ENCODE measurements at places on chromosomes 1 and 21.

DNA sequence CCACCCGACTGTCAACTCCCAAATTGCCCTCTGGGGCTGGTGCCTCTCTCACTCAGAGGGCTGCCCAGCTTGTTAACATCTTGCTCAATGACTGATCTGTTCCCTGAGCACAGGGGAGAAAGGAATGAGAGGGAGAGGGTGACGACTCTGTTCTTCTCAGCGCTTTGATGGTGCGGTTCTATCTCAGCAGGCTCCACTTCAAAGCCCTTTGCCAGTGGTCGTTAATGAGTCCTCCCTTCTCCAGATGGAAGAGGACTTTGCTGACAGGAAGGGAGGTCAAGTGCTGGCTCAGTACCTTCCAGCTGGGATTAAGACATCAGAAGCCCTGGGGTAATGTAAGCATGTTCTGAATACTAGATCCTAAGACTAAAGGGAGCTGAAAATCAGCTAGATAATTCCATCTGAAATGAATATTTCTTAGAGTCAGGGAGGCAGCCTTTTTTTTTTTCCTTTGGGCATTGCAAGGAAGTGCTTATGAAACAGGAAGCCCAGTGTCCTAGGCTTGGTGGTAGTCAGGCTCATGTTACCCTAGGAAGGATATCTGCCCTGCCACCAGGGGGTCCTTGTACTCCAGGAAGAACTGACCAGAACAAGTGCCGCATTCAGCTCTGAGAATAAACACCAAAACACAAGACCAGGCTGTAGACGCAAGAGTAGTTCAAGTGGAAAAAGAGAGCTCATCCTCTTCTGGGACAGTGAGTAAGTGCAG, 4.7 kb downstream of the FMOD start:
- DNase-seq = no peak

GRCh38 chr1:56345831-56346230, 233.5 kb downstream of the PLPP3 start:
- no peak for DNase-seq

DNA sequence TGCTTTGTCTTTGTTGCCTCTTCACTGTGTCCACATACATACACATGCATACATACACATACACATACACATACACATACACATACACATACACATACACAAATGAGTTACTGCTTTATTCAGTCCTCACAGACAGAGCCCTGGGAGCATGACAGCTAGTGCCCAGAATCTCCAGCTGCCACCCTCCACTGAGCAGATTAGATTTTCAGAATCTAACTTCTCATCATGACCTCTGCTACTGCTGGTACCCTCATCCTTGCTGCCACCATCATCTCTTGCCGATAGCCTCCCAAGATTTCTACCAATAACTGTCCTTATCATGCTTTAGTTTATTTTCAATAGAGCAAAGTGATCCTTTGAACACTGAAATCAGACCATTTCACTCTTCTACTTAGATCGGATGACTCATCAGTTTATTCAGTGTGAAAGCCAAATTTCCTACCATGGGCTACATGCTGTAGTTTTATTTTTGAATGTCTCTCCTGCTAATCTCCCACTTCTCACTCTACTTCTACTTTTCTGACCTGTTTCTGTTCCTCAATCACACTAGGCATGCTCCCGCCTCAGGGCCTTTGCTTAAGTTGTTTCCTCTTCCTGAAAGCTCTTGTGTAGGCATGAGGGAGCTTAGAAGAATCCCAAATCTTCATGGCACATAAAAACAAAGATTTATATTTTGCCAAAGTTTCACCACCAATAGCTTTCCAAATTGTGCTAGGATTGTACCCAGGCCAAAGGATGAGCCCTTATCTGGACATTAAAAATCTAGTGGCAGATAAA, 43.0 kb downstream of the ATP6V1G3 start:
- DNase-seq = no peak

DNA sequence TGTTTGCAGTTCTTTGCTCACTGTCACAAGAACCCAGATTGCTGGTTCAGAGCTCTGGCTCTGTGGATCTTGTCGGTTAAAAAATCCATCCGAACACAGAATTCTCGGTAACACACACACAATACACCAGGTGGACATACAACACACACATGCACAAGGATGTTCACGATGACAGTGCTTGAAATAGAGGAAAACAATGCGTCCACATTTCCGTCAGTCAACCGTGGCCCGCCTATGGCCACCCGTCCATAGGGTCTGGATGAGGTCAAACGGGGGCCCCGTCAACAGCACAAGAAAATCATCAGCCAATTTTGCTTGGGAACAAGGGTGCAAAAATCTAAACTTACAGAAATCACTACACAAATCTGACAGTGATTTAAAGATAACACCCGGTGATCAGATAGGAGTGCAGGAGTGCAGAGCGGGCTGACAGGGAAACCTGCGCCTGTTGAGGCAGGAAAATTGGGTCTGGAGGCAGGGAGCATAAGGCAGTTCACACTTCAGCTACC, 50.4 kb upstream of the SLC19A1 start:
- no peak for DNase-seq

DNA sequence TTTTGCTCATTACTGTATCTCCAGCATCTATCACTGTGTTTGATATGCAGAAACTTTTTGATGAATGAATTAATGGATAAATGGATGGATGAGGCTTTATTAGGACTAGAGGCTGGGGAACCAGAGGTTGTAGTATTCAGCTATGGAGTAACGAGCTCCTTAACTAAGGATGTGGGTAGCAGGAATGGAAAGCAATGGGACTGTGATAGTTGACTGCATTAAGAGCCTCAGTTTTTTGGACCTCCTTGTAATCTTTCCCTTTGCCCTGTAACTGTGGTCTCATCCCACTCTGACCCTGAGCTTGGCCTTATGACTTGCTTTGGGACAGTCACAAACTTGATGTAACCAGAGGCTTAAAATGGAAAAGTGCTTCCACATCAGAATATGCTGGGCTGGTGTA, 9.0 kb upstream of the RUNX1 start:
- DNase-seq = no peak

All from activated gamma-delta T cell treated with Interleukin-2 at 50 U/mL for 16 hours (primary cell).